ENCODE measurements at places on chromosomes 16 and 17.

DNA sequence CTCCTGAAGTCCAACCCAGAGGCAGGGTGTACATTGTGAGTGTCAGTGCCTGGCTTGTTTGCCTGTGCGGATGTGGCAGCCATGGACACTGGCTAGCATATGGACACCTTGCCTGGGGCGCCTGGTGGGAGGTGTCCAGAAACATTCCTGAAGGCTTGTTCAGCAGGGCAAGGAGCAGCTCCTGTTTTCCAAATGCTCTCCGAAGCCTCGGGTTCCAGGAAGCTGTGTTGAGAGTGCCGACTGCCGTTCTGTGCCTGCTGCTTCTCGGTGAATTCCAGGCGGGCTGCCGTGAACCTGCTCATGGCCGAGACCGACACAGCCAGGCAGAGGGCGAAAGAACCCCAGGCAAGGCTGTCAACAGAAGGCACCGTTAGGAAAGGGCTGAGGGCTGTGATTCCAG, 10.9 kb upstream of the DHRS7C start:
- no peak for DNase-seq

DNA sequence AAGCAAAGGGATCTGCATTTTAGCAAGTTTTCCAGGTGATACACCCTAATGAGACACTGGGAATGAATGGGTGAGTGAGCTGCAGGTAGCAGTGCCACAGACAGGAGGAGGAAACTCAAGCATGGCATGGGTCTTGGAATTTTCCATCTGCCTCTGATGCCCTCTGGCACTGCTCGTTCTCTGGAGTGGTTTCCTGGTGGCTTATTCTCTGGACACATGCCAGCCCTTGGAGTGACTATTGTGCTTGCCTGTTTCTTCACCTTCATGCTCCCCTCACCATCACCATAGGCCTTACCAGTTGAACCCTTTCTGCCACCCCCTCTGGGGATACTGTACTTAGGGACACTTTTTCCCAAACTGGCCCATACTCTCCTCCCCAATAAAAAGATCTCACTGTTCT, 1.6 kb downstream of the COASY start:
- no peak for DNase-seq

DNA sequence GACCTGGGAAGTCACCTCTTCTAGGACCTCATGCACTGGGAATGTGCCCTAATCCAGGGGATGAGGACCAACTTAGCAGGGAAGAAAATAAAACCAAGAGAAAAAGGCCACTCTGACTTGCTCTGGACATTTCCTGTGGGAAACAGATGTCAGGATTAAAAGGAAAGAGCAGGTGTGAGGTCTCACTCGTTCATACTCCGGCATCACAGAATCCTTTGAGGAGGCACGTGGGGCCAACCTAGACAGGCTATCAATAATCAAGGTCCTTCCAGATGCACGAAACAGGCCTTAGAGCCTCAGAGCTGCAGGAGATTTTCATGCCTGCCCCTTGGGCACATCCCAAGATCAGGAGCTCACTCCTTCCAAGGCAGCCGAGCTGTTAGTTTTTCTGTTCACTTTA, 321.5 kb upstream of the CCL2 start:
- DNase-seq: no peak

GRCh38 chr16:88838566-88838965, 18.2 kb downstream of the GALNS start:
- DNase-seq: no peak

All from stimulated activated CD4-positive, alpha-beta T cell treated with anti-CD3 and anti-CD28 coated beads, Interleukin-4, amount 100 ng/mL, for 48 hours (primary cell).